NCI-H1417 treated with DMSO at 0.1 percent for 48 hours (cell line): ENCODE measurements at places on chromosomes 7 and 10.
A peak's percentile ranks its signal among the peaks of the same experiment; 100 is the strongest.

DNA sequence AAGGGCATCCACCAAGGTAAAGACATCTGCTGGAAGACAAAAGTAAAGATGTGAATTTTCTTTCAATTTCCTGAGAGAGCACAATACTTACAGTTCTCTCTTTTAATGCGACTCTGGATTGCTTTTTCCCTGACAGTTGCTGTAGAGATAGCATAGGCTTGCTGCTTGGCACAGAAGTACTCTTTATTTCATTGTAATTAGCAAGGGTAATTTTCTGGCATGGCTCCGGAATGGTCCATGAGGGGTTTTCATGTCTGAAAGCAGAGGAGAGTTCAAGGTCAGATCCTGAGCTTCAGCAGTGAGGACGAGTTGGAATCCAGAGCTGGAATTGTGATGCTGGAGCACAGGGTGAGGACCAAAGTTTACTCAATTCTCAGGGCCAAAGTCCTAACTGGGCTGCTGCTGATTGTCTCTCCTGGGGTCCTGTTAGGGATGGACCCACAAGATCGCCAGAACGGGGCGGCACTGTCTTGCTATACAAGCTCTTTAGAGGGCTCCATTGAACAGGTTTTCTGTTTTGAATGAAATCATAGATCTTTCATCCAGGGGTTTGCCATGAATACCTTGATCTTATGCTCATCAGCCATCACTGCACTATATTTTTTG, 190.0 kb upstream of the MKI67 start:
- DNase-seq, result no peak

DNA sequence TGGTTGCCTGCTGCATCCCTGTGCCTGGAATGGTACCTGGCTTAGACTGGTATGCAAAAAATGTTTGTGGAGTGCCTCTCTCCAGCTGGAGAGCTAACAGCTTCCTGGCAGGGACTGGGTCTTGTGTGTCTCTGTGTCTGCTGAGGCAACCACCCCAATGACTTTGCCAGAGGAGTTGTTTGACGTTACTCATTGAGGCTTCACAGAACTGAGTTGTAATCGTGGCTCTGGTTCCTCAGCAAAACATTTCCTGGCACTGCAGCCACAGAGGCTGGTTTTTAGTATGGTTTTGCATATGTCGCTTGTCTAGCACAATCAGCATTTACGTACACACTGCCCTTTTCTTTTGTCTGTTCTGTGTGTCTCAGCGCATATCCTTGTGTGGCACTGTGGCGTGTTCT, 7.5 kb downstream of the ZNF282 start:
- no peak for DNase-seq

DNA sequence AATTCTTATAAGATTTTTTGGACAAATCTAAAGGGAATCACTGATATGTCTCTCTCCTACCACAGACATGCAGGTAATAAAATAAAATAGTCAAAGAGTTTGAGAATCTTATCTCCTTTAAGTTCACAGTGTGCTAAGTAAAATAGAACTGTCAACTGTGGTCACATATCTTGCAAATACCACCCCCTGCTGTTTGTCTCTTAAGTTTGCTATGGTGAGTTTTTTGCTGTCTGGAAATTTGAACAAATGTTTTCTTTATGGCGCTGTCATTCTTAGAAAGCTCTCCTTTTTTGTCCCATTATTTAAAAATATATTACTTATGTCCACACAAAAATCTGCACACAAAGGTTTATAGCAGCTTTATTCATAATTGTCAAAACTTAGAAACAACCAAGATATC, 19.6 kb downstream of the GIMAP5 start:
- DNase-seq, result no peak

DNA sequence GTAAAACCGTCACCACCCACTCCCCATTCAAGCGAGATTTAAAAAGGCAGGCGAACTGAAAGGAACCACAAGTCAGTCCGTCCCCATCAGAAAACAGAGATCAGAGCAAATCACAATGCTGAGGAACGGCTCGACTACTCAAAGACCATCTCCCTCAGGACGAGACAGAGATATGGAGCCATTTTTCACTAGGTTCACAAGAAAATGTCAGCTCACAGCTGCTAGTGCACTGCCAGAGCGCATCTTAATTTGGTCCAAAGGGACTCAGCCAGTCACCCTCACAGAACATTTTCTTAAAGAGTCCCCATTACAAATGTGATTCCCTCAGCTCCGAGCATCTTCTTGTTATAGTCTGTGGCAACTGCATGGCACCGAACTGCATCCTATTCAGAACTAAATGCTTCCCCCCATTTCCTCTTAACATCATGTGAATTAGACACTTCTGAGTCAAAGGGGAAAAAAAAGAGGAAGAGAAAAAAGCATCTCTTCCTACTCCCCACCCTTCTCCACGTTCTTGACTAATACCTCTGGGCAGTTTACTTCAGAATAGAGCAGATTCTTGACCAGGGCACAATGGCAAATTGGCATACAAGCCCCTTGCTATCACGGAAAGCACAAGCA, 683.9 kb downstream of the MAGI2 start:
- DNase-seq, result no peak

- DNase-seq, result no peak
Measured at GRCh38 chr7:157980774-157981173, 606.8 kb downstream of the PTPRN2 start.

DNA sequence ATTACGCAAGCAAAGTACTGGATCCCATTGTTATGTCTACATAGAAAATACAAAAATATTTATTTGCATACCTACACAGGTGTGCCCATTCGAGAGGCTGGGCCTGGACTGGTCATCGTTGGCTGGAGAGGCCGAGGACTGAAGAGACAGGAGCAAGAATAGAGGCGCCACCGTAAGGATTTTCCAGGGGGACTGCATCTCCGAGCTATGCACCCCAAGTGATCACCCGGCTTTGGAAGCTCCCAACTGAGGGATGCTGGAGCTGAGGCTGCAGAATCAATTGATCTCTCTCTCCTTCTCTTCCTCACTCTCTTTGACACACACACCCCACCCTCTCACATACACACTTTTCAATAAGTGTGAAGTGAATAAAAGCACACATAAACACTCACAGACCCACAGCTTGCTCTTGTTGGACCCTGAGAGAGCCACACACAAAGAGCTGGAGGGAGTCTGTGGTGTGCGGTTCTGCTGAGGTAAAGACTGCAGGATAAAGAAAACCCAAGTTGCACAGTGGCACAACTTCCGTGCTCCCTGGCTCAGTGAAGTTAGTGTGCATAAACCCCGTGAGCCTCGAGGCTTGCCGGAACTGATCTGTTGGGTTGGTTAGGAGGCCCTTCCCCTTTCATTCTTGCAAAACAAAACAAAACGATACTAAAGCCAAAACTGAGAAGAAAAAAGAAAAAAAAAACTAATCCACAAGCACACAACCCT, at the start of gene AOAH:
Gene AOAH, minus strand, starts transcription at position 544 of the 714 bp plus-strand sequence. Its CDS starts 346 bp downstream, at position 198.
- DNase-seq, result no peak

- DNase-seq, result no peak
Measured at GRCh38 chr10:112304267-112304859, 21.2 kb downstream of the TECTB start.

DNA sequence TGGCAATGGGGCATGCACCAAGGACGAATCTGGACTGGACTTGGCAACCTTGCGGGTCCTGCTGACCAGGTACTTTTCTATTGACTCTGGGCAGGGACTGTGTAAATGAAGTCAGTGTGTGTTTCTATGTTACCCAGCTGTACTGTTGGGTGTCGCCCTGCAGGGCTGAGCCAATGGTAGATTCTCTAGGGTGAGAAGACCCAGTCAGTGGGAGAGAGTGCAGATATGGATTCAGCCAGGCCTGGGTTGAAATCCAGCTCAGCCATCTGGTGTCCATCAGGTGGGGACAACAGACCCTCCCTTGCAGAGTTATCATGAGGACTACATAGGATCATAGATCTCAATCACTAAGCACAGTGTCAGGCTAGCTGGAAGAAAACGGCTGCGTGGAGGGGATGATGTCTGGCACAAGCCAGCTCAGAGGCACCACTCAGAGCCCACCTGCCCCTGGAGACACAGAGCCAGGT, 4.9 kb upstream of the PPIF start:
- DNase-seq, result no peak

DNA sequence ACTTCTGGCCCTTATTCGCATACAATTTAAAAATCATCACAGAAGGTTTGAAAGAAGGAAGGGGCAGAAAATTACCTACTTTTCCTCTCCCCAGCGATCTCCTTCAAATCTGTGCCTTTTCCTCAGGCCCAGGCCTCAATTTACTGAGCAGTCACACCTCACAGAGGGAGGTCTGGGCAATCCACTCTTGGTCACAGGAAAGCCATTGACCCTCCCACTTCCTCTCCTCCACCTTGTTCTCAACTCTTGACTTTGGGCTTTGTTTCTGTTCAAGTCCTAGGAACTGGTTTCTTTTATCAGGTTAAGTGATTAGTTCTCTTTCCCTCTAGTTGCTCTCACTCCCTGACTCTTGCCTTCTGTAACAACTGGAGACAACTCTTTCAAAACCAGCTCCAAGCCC, 37.0 kb upstream of the ATRNL1 start:
- no peak for DNase-seq

- no peak for DNase-seq
Measured at GRCh38 chr10:100508691-100509150, 10.9 kb downstream of the SEC31B start.

- peak; percentile 81 for DNase-seq
Measured at GRCh38 chr7:96654630-96655188, 54.9 kb downstream of the SEM1 start.

DNA sequence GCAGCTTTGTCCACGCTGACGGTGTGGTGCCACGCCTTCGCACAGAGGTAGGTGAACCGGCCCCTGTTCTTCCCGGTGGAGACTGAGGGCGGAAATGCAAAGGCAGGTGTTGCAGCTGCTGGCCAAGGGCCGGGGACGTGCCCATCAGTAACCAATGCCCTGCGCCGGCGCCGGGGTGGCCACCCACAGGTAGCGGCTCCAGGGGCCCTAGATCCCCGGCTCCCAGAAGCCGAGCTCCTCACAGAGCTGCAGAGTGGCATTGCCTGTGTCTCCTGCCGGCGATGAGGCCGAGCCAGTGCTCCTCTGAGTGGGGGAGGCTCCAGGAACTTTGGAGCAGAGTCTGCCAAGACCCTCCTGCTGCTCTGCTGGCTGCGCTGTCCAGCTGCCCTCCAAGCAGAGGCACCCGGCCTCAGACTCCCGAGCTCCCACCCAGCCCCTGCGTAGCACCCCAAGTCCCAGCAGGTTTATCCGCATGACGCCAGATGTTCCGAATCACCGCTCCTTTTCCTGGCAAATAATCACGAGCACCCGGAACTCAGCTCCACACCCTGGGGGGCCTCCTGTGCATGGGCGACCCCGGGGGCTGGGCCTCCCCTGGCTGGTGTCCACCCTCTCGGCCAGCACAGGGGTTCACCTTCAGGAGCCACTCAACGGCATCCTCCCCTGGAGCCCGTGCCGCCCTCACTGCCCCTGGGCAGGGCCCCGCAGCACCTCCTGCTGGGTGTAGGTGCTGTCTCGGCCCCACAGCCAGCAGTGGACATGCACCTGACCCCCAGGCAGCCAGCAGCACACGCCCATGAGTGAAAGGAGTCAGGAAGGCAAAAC, 22.1 kb downstream of the CFAP46 start:
- no peak for DNase-seq

DNA sequence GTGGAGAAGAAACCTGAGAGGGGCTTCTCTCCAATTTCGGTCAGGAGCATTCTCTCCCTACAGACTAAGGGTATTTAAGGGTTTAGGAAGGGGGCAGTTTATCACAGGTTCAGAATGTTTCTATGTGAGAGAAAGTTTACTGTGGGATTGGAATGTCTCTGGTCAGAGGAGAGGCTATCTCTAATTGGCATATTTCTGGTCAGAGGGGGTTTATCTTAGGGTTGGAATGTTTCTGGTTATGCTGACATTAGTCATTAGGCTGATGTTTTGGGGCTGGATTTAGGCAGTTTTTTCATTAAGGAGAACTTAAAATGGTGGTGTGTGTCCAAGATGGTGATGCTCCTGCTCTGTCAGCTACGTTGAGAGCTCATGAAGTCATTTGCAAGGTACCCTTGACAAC, 758.0 kb downstream of the TYW1 start:
- no peak for DNase-seq

- no peak for DNase-seq
Measured at GRCh38 chr10:69043931-69044531, 43.9 kb upstream of the SRGN start.

- no peak for DNase-seq
Measured at GRCh38 chr10:23368816-23369640, 24.4 kb upstream of the C10orf67 start.

GRCh38 chr7:32204361-32205018, 134.3 kb upstream of the PDE1C start:
- DNase-seq, result peak; percentile 26

GRCh38 chr10:85527616-85528317, 838.8 kb downstream of the GRID1 start:
- no peak for DNase-seq

DNA sequence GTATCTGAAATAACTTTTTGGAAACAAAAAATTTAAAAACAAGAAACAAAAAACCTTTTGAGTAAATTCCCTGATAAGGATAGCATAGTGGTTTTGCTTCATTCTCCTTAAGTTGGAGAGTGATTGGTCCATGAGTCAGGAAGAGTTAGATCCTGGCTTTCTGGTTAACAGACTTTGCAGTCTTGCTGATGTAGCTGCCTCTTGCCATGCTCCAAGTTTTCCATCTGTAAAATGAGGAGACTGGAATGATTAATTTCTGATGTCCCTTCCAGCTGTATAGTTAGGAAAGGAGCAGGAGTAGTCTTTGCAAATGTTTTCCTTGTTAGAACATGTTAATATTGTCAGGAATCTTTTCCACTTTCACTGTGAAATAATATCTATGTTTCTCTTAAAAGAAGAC, 266.6 kb downstream of the DNAJB9 start:
- DNase-seq, result no peak

DNA sequence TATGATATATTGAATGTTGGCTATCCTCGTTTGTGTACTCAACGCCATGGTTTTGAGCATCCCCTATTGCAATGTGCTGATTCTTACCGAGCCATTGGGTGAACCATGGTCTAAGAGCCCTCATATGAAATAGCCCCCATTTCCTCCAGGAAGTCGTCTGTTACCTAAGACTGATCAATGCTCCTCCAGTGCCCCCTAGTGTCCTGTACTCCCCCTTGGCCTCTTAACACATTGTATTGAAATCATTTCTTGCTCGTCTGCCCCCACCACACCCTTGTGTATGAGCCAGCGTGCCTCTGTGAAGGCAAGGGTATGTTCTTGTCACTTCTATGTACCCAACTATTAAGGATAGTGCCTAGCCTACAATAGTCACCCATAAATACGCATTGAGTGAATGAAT, 11.2 kb upstream of the SLC35B4 start:
- no peak for DNase-seq

- no peak for DNase-seq
Measured at GRCh38 chr7:4288791-4289394, 393.2 kb upstream of the FOXK1 start.

DNA sequence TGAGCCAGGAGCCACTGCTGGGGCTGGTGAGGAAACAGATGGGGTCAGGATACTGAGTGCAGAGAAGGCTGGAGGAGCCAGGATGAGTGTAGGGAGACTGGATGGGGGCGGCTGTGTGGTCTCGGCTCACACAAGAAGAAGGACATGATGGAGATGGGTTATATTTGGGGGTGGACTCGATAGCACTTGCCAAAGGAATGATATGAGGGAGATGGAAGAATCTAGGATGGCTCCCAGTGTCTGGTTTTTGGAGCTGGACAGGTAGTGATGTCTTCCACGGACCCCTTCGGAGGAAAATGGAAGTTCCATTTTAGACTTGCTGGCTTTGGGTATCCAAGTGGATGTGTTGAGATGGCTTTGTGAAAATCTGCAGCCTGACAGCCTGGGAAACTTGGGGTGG, 83.9 kb downstream of the CDH23 start:
- DNase-seq, result no peak
